ENCODE measurements at places on chromosomes 3 and 15. TPM values are rescaled to one million over a fixed set of nuclear protein-coding genes. Genes with fewer than 3 reads are reported as not detected.

DNA sequence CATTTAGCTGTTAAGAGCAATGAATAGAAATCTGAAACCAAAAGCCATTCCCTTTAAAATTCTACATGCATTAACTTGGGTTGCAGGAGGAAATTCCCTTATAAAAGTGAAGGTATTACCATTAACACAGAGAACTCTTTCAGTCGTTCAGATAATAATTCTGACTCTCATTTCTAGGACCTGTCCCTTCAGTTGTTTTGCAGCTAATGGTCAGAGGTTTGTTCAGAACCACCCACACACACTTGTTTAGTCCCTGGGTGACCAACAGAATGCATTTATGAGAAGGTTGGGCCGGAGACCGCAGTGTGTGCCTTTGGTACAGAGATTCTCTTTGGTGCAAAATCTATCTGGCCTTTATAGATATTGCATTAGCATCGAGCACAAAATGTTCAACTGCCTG lies 492.5 kb downstream of the NLGN1 start:
- no peak for DNase-seq

DNA sequence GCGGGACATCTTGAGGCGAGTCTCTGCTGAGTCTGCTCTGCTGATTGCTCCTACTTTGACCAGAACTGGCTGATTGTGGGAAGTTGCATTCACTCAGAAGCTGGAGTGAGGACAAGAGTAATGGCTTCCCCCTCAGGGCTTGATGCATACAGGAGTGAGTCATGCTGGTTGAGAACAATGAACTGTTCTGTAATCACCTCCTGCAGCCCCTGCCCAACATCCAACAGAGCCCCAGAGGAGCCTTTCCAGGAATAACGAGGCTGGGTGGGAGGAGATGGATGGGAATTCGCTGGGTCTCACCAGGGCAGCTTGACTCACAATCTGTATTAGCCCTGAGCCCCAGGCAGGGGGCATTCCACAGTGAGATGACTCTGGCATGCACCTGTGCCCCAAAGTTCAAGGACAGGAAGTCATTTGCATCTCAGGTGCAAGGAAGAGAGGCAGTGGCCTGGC lies 85.0 kb downstream of the RAB11A start:
- DNase-seq: no peak

Gene BFSP2
- not detected for total RNA-seq

Gene ARIH1
- 54.8 TPM for total RNA-seq

DNA sequence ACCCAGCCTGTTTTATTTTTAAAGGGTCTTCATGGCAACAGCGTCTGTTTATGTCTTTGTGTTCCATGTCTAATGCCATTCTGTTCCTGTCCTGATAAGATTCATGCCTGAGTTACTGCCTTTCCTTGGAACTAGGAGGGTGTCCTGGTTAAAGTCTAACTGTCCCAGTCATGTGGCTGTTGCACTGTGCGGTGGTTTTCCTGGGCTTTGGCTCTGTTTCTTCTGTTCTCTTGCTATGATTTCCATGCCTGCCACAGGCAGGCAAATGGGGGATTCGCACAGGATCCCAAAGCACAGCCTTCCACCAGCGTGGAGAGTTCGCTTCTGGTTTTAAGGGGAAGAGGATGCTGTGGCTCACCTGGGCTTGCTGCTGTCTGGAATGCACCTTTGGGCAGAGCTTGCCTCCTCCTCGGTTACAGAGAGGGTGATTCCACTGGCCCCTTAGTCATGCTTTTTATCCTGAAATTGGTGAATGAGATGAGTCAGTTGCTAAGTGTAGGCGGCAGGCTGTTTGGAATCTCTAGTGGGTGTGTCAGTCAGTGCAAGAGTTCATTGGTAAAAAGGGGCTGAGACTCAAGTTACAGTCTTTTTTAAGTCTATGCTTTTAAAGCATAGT lies 86.8 kb downstream of the CCK start:
- peak; percentile 46 for DNase-seq

DNA sequence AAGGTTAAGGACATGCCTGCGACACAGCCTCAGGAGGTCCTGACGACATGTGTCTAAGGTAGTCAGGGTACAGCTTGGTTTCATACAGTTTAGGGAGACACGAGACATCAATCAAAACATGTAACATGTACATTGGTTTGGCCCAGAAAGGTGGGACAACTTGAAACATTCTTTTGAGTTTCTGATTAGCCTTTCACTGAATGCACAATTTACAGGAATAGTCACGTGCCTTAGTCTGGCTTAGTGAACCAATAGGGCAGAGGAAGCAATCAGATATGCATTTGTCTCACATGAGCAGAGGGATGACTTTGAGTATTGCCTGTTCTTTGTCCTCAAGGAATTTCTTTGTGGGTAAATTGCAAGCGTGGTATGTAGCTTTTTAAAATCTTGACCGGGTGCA lies 24.5 kb upstream of the HDAC11 start:
- no peak for DNase-seq

DNA sequence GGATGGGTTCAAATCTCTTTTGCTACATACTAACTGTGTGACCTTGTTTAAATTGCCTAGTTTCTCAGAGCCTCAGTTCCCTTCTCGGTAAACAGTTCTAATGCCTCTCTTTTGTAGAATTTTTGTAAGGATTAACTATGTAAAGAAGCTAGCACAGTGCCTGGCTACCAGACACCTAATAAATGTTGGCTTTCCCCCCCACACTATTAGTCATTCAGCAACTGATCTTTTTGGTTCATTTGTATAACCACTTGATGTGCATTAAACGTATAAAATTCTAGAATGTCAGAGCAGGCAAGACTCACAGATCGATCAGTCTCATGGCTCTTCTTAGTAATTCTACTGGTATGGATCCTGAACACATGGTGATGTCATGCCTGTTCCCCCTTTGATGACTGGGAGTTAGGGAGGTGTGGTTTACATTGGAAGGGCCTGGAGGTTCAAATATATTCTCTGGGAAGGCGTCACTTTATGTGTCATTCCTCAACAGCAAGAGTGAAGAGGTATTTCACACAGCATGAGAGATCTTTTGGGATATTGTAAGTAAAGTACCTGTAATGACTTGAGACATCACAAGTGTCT lies 6.5 kb downstream of the TAGLN3 start:
- DNase-seq: no peak

Gene MRAS
- 1.7 TPM for total RNA-seq

Gene ABHD6
- total RNA-seq: 5.1 TPM

GRCh38 chr3:11362600-11362999 lies 90.4 kb downstream of the ATG7 start:
- DNase-seq: no peak

GRCh38 chr3:81352867-81353266 lies 408.6 kb downstream of the GBE1 start:
- DNase-seq: peak; percentile 25

DNA sequence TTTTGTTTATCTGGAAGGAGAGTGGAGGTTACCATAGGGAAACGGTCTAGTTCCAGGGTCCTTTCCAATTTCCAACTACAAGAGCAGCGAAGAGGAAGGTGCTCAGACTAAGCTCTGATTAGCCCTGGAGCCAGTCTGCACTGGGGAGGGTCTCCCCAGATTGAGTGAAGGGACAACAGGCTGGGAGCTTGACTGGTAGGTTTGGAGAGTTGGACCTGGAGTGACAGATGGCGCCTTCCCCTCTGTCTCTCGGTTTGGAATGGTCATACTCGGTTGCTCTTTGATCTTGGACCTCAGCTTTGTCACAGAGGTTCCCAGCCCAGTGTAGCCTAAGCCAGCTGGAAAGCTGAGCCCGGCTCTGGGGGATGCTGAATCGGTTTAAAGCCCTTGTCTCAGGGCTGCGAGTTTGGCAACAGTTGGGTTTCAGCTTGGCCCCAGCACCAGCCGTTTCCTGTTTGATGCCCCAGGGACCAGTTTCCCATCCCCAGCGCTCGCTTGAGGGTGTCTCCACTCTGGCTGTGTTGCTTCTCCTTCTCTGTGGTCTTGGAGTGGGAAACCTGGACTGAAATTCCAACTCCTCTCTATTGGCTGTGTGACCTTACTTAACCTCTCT lies 53.1 kb upstream of the ULK4 start:
- no peak for DNase-seq

Gene APOD
- total RNA-seq: 0.15 TPM

- no peak for DNase-seq
Observed at GRCh38 chr3:175279457-175279856, 420.3 kb downstream of the NAALADL2 start.

Gene SOX14
- not detected for total RNA-seq

DNA sequence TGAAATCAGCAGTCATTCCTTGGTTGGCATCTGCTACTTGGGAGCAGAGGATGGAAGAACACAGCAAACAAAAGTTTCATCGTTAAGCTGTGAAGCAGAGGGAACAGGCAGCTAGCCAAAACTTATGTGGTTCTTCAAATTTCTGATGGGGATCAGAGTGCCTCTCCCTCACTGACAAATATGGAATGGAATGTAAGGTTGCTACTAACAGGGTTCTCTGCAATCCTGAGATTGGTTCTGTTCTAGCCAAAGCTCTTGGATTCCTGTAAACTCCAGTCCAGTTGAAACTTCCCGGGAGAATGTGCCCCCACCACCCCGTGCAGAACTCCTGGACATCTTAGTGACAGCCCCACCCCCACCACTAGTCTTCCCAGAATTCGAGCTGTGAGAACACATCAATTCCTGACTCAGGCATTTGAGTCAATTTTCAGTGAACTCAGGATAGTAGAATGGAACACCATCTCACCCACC lies 55.9 kb upstream of the PHLDB2 start:
- peak; percentile 33 for DNase-seq

DNA sequence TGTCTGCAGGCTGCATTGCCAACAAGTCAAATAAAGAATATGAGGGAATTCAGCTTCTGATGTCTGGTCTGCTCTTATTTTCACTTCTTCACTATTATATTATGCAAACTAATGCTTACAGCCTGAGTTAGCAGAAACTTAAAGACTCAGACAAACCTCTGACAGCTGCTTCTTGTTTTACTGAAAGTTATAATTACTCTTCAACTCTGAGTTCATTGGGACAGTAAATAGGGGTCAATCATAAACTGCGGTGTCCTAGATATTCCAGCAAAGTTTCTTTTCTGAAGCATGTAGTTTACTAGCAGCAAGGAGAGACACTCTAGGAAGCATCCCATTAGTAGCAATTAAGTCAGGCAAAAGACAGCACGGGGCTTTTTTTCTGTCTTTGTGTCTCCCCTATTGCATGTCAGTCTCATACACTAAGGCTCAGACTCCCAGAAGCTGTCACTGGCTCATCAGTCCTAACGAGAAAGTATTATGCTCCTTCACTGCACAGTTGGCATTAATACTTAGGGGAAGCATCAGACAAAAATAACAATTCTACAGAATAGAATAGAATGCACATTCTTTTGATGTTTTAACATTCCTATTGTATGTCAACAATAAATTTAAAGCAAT lies 1060.8 kb downstream of the ROBO1 start:
- no peak for DNase-seq

DNA sequence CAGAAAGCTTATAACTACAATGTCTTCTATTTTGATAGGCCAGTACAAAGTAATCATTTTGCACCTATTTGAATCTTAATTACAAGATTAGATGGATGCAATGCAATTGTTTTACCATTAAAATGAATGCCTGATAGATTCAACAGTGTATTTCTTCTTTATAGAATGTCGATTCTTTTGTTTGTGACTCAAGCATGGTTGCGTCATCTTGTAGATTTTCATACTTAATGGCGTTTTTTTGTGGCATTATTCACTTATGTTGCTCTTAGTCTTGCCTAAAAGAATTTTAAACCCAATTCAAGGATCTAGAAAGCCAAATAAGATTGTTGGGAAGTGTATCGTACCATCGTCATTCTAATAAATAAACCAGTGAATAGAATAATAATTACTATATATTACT lies 21.4 kb downstream of the ZBTB38 start:
- no peak for DNase-seq

Gene TMEM40
- total RNA-seq: 0.72 TPM

GRCh38 chr3:155938409-155938808 lies 68.0 kb downstream of the GMPS start:
- DNase-seq: no peak

DNA sequence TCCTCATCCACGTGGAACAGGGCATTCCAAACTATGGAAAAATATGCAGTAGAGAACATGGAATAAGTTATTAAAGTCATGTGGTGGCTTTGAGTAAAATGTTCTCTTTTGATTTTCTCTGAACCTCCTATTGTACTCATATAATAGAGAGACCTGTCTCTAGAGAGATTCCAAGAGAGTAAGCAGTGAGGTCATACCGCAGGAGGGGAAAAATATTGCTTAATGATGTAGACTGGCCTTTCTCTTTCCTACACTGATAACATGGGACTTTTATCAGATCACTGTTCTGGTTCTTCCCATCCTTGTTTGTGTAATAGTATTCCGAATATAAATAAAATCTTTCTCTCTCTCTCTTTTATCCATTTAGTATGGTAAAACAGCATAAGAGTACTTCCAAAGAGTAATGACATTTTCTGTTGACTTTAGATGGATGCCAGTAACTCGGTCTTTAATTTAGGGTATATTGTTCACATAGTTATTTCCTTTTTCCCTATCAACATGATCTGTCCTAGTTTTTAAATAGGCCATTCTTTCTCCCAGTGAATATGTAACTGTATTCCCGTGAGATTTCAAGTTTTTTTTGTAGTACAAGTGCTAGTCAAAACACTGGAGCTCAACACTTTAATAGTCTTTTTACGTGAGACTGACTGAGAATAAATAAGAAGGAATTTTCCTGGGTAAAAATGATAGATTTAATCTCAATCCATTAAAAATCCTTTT lies 814.0 kb upstream of the LMCD1 start:
- DNase-seq: no peak

GRCh38 chr3:187223799-187224198 lies 26.5 kb downstream of the RTP1 start:
- no peak for DNase-seq

Gene XCR1
- not detected for total RNA-seq

Gene IQCF5
- not detected for total RNA-seq

DNA sequence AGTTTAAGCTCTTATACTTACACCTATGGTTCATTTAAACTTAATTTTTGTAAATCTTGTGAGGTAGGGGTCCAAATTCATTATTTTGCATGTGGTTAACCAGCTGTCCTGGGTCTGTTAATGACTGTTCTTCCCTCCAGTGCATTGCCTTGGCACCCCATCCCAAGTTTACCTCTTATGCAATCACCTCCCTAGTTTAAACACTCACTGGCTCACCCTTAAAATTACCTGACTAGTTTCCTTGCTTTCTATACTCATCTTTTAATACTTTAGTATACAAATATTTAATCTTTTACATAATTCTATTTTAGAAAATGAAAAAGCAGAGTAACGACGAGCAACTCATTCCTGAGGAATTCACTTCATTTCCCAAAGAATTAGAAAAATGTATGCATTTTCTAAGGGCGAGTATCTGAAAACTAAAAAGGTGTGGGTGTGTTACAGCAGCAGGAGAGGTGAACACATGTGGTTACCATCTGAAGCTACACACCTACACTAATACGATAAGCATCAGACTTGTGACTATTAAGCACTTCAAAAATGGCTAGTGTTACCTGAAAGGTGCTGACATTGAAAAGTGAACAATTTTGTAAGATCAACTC lies 33.7 kb downstream of the TJP1 start:
- DNase-seq: no peak
